Psoas muscle (tissue), 8 donors: ENCODE measurements at places on chromosomes 5 and 9.

- no peaks in the 10 kb centered on the region for H3K27me3 ChIP-seq
- peaks cover 10% of the 10 kb centered on the region for H3K4me1 ChIP-seq
- H3K36me3 ChIP-seq, result peaks cover under 1% of the 10 kb centered on the region
- DNase-seq, result no peak
Measured at GRCh38 chr9:116656501-116656971, 30.6 kb upstream of the TRIM32 start.

DNA sequence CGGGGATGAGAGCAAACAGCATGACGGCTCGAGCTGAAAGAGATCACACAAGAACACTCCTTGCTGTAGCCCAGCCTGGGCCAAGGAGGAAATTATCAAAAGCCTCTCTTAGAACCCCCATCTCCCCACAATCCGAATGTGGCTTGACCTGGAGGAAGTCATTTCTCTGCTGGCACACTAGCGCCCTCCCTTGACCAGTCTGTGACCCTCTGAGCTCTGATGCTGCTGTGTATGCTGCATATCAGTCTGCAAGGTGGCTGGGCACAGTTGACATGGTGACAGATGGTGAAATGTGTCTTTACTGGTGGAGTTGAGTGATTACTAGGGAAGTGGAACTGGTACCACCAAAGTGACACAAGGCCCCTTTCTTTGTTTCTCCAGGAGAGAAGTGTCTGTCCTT, 3.3 kb downstream of the SLC46A2 start:
- H3K27me3 ChIP-seq, result no peaks in the 10 kb centered on the region
- H3K36me3 ChIP-seq, result no peaks in the 10 kb centered on the region
- no peak for DNase-seq
- no peaks in the 10 kb centered on the region for H3K4me1 ChIP-seq
- no peak overlapping the region for H3K27ac ChIP-seq
- H3K4me3 ChIP-seq, result no peak overlapping the region

DNA sequence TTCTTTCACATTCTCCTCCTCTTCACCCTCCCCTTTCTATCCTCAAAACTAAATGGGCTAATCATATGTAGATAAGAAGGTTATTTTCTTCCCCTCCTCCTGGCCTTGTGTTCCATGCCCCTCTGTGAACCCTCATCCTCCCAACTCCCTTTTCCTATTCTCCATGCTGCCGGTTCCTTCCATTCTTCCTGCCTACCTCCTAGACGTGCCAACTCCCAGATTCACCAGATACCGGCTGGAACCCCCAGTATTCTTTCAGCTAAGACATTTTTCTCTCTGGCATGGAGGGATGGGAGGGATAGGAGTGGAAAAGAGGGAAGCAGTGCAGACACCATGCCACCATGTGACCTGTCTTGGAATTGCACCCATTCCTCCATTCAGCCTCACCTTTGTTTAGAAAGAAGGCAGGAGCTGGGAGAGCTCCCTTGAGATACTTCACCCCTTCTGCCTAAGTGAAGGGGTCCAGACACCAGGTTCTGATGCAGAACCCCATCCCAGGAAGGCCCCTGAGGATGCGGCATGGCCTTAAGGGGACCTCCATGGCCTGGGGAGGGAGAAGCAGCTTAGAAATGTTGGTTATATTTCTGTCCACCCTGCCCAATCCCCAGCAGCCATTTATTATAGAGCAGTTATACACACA, 4.8 kb downstream of the DNAJB5 start:
- no peaks in the 10 kb centered on the region for H3K27me3 ChIP-seq
- H3K4me1 ChIP-seq, result peaks cover 45% of the 10 kb centered on the region
- peaks cover 25% of the 10 kb centered on the region for H3K36me3 ChIP-seq
- no peak overlapping the region for H3K27ac ChIP-seq

GRCh38 chr5:66864240-66864884, 268.2 kb downstream of the MAST4 start:
- no peaks in the 10 kb centered on the region for H3K4me1 ChIP-seq
- no peak overlapping the region for H3K4me3 ChIP-seq
- H3K27me3 ChIP-seq, result no peaks in the 10 kb centered on the region
- H3K27ac ChIP-seq, result no peak overlapping the region
- no peaks in the 10 kb centered on the region for H3K36me3 ChIP-seq

- no peak overlapping the region for H3K27ac ChIP-seq
- no peak for DNase-seq
- no peaks in the 10 kb centered on the region for H3K4me1 ChIP-seq
- no peak overlapping the region for H3K4me3 ChIP-seq
- no peaks in the 10 kb centered on the region for H3K36me3 ChIP-seq
Measured at GRCh38 chr5:69432412-69433206, 17.7 kb downstream of the MARVELD2 start.

GRCh38 chr5:65902104-65902503, 24.3 kb upstream of the ERBIN start:
- no peaks in the 10 kb centered on the region for H3K27me3 ChIP-seq
- H3K36me3 ChIP-seq, result no peaks in the 10 kb centered on the region
- no peak overlapping the region for H3K27ac ChIP-seq
- H3K4me3 ChIP-seq, result no peak overlapping the region

DNA sequence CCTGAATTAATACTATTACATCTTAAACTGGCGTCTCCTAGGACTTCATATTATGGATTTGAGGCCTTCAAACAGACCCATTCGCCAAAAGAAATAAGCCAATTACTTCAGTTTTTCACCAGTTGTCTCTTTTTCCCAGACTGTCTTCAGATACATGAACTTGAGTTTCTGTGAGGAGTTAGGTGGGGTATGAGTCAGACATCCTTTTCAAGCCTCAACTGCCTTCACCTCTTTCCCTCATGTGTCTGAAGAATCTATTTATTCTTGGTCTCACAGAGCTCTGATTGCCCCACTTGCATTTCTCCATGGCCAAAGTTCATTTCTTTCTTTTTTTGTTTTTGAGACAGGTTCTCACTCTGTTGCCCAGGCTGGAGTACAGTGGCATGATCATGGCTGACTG, 12.5 kb downstream of the WNT8A start:
- H3K27me3 ChIP-seq, result no peaks in the 10 kb centered on the region
- no peak for DNase-seq
- no peaks in the 10 kb centered on the region for H3K4me1 ChIP-seq
- H3K36me3 ChIP-seq, result no peaks in the 10 kb centered on the region
- no peak overlapping the region for H3K4me3 ChIP-seq

- no peak overlapping the region for H3K4me3 ChIP-seq
- H3K27ac ChIP-seq, result no peak overlapping the region
- H3K36me3 ChIP-seq, result no peaks in the 10 kb centered on the region
- DNase-seq, result no peak
Measured at GRCh38 chr5:53355316-53355715, 125.1 kb upstream of the FST start.

- H3K27me3 ChIP-seq, result no peaks in the 10 kb centered on the region
- no peak overlapping the region for H3K4me3 ChIP-seq
- peak overlapping the region; percentile 79 for H3K27ac ChIP-seq
Measured at GRCh38 chr9:131517761-131518190, 13.3 kb downstream of the UCK1 start.

DNA sequence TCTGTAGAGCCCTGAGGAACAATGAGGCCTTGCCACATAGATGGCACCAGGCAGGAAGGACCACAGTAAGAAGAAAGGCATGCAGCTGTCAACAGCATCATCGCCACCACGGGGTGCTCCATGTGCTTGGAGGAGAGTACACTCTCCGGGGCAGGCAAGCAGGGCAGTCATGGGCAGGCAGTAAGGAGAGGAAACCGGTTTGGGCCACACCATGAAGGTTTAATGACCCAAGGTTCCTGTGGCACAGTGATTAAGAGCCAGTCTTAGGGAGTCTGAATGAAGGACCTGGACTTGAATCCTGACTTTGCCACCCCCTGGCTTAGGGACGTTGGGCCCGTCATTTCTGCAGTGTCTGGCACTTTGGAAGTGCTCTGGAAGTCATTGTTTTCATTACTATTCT, 80.6 kb upstream of the ZBTB43 start:
- no peak for DNase-seq
- H3K4me1 ChIP-seq, result peaks cover 4% of the 10 kb centered on the region
- no peaks in the 10 kb centered on the region for H3K27me3 ChIP-seq
- no peak overlapping the region for H3K4me3 ChIP-seq
- H3K27ac ChIP-seq, result no peak overlapping the region
- H3K36me3 ChIP-seq, result no peaks in the 10 kb centered on the region

GRCh38 chr5:171579976-171580411, 160.5 kb downstream of the FGF18 start:
- H3K4me3 ChIP-seq, result no peak overlapping the region
- no peak overlapping the region for H3K27ac ChIP-seq
- H3K4me1 ChIP-seq, result no peaks in the 10 kb centered on the region
- DNase-seq, result no peak
- no peaks in the 10 kb centered on the region for H3K36me3 ChIP-seq
- H3K27me3 ChIP-seq, result peaks cover 4% of the 10 kb centered on the region

DNA sequence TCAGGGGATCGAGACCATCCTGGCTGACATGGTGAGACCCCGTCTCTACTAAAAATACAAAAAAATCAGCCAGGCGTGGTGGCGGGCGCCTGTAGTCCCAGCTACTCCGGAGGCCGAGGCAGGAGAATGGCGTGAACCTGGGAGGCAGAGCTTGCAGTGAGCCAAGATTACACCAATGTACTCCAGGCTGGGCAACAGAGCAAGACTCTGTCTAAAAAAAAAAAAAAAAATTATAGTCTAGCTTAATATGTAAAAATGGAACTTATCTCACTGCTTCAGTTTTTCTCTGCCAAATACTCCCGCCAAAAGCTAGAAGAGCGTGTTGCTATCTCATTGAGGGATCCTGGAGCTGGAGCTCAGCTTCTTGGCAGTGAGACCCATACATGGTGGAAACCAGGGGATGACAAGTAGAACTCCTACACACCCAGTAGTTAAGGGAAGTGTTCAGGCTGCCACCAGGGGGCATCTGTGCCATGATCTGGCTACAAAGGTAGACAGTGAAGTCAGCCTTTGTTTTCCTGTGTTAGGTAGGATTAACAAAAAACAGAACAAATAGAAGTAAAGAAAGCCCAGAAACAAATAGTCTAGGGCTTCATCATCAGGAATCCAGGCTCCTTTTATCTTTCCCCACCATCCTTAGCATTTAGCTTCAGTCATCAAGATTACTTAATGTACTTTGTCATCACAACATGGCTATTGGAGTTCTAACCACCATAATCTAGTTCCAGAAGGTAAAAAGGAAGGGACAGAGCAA, 33.6 kb upstream of the GLIPR2 start:
- no peak overlapping the region for H3K4me3 ChIP-seq
- peak; percentile 76 for DNase-seq
- no peaks in the 10 kb centered on the region for H3K4me1 ChIP-seq
- H3K27me3 ChIP-seq, result no peaks in the 10 kb centered on the region
- no peak overlapping the region for H3K27ac ChIP-seq

DNA sequence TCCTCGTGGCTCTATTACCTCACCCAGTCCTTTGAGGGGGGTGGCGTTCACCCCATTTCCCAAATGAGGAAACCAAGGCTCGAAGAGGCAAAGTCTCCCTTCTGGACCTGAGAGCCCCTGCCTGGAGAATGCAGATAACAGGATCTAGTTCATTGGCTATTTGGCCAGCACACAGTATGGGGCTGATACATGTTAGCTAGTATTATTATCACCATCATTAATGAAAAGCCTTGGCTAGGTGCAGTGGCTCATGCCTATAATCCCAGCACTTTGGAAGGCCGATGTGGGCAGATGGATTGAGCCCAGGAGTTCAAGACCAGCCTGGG, 4.3 kb downstream of the SH3GLB2 start:
- H3K4me3 ChIP-seq, result peak overlapping the region; percentile 43
- H3K36me3 ChIP-seq, result no peaks in the 10 kb centered on the region
- DNase-seq, result no peak
- H3K27ac ChIP-seq, result peak overlapping the region; percentile 88
- H3K4me1 ChIP-seq, result peaks cover 32% of the 10 kb centered on the region

- no peak for DNase-seq
- H3K4me1 ChIP-seq, result no peaks in the 10 kb centered on the region
- H3K4me3 ChIP-seq, result no peak overlapping the region
- H3K36me3 ChIP-seq, result no peaks in the 10 kb centered on the region
- no peaks in the 10 kb centered on the region for H3K27me3 ChIP-seq
Measured at GRCh38 chr5:25009063-25009462, 364.3 kb upstream of the CDH10 start.

DNA sequence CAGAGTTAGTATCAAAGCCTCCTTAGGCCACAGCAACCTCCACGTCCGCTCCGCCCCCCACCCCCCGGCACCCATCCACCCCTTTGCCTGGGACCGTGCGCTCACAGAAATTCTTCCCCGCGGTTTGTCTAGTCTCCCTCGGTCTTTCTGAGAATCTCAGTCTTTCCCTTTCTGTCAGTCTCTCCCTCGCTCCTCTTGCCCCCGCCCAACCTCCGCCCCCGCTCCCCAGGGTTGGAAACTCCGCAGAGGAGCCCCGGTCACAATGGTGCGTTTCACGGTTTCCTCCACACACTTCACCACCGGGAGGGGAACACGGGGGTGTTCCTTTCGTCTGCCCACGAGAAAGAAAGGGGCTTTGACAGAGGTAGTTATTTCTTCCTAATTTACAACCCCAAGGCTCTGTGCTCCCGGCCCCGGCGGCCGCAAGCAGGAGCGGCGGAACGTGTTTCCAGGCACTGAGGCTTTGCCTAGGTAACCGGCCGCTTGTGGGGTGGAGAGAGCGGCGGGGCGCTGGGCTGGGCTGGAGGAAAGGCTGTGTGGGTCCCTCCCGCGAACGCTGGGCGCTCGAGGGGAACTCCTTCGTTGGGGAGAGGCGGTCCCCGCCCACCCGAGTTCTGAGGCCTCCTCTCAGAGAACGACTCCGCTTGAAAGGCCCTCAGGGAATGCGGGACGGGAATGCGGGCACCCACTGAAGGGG, 2.1 kb downstream of the NR4A3 start:
- no peaks in the 10 kb centered on the region for H3K36me3 ChIP-seq
- peak; percentile 58 for DNase-seq
- peaks cover 7% of the 10 kb centered on the region for H3K27me3 ChIP-seq
- H3K4me1 ChIP-seq, result peaks cover 8% of the 10 kb centered on the region

GRCh38 chr9:118577121-118577520, 792.1 kb downstream of the BRINP1 start:
- H3K27ac ChIP-seq, result no peak overlapping the region
- H3K4me1 ChIP-seq, result no peaks in the 10 kb centered on the region
- no peak overlapping the region for H3K4me3 ChIP-seq
- no peaks in the 10 kb centered on the region for H3K27me3 ChIP-seq

DNA sequence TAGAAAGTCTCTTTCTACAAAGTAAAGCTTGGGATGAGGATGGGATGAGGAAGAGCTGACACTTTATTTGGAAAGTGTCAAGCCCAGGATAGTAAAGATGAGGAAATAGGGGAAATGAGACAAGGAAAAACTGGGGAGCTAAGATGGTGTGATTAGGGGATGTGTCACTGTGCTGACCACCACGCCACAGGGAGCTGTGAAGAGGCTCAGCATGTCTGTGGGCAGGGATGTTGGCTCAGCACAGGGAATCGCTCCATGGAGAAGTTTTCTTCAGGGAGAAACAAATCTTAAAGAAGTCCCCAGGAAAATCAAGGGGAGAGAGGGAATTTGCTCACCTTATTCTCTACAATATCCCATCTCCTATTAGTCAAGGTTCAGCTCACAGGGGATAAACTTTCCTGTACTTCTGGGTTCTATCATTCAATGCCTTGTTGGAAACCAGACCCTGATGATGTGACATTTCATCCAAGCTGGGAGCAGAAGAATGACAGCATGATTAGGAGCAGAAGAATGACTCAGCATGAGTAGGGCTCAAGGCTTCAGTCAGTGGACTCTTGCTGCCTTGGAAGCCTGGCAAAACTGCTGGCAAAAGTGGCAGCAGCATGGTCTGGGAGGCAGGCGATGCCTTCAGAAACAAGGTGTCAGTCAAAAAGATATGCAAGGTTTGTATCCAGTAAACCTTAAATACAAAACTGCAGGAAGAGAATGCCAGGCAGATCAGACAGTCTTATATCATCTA, 4.9 kb downstream of the HSPB3 start:
- H3K4me3 ChIP-seq, result no peak overlapping the region
- no peaks in the 10 kb centered on the region for H3K36me3 ChIP-seq
- peaks cover 10% of the 10 kb centered on the region for H3K4me1 ChIP-seq
- no peaks in the 10 kb centered on the region for H3K27me3 ChIP-seq
- H3K27ac ChIP-seq, result peak overlapping the region; percentile 82
